Activated B cell treated with CpG ODN at 0.5 μM for 24 hours (primary cell): ENCODE measurements at places on chromosomes 3 and 15. TPM values are rescaled to one million over a fixed set of nuclear protein-coding genes. Genes with fewer than 3 reads are reported as not detected.

Gene FRMD5
- 0.53 TPM in 1 of 2 replicates, not detected in the other for total RNA-seq

DNA sequence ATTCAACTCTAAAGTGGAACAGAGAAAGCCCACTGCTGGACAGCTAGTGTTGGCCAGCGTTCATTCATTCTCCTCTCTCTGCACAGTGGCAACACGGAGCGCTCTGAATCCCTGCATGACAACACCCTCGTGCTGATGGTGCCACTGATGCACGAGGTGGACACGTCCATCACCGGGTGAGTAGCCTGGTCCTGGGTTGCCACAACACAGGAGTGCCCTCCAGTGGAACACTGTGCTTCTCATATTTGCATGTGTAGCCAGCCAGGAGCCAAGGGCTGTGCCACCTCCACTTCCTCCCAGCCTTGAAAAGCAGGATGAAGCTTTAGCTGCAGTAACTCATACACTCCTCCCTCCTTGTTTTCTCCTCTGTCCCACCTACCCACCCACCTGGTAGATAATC, 120.0 kb upstream of the CTDSPL start:
- no peak overlapping the region for H3K27ac ChIP-seq
- peaks cover 3% of the 10 kb centered on the region for H3K27me3 ChIP-seq
- peaks cover 4% of the 10 kb centered on the region for H3K4me1 ChIP-seq
- H3K4me3 ChIP-seq, result no peak overlapping the region
- no peaks in the 10 kb centered on the region for H3K36me3 ChIP-seq

DNA sequence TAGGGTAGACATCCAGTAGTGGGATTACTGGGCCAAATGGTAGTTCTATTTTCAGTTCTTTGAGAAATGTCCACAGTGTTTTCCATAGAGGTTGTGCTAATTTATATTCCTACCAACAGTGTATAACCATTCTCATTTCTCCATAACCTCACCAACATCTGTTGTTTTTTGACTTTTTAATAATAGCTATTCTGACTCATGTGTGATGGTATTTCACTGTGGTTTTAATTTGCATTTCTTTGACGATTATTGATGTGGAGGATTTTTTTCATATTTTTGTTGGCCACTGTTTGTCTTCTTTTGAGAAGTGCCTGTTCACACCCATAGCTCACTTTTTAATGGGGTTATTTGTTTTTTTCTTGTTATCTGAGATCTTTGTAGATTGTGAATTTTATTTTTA, 125.2 kb downstream of the CFAP20DC start:
- H3K27ac ChIP-seq, result no peak overlapping the region
- no peaks in the 10 kb centered on the region for H3K36me3 ChIP-seq
- H3K4me3 ChIP-seq, result no peak overlapping the region
- DNase-seq, result no peak
- H3K4me1 ChIP-seq, result peaks cover 5% of the 10 kb centered on the region

GRCh38 chr15:74626752-74627692, 11.4 kb downstream of the CLK3 start:
- H3K27ac ChIP-seq, result peak overlapping the region; percentile 89
- peaks cover 86% of the 10 kb centered on the region for H3K36me3 ChIP-seq
- H3K4me1 ChIP-seq, result peaks cover 71% of the 10 kb centered on the region
- H3K27me3 ChIP-seq, result no peaks in the 10 kb centered on the region
- peak overlapping the region; percentile 60 for H3K4me3 ChIP-seq

Gene MAP4
- total RNA-seq, result 152 TPM in 2 replicates

DNA sequence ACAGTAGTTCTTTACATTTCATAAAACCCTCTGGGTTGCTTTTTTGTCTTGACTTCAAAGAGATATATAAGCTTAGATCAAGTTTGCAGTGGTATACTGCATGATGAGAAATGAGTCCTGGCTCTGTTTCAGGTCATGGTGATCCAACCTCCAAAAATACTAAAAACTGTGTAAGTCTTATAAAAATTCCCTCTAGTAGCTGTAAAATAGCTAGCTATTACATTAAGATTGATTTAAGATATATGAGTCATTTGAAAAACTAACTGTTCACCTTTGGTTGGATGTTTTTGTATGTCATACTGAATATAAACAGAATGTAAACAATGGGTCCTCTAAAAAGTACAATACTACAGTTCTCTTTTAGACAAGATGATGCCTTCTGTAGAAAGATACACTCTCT, 879.2 kb downstream of the ROBO1 start:
- no peak overlapping the region for H3K27ac ChIP-seq
- DNase-seq, result no peak
- H3K4me1 ChIP-seq, result no peaks in the 10 kb centered on the region
